ENCODE measurements at places on chromosomes 5 and 9.

DNA sequence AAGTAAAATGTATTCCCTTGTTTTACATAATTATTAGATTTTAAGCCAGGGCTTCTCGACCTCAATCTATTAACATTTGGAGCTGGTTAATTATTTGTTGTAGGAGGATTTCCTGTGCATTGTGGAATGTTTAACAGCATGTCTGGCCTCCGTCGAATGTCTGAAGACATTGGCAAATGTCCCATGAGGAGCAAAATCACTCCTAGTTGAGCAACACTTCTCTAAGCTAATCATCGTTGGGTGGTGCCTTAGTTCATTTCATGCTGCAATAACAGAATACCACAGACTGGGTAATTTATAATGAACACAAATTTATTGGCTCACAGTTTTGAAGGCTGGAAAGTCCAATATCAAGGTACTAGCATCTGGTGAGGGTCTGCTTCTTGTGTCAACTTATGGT is 13.4 kb upstream of the VPS13A start:
- no peak for DNase-seq

GRCh38 chr5:54537725-54538124 is 20.2 kb downstream of the SNX18 start:
- no peak for DNase-seq

DNA sequence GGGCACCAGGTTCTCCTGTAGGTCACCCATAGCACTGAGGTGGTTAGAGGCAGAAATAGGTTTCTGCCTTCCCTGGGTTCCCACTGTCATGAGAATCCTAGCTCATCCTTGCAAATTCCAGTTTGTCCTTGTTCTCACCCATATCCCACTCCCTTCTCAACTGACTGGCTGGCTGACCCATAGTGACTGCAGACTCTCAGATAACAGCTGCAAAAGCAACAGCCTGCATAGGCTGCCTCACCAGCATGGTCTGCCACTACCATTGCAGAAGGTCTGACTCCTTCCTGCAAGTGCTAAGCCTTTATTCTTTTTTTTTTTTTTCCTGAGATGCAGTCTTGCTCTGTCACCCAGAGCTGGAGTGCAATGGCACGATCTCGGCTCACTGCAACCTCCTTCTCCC is 194.0 kb downstream of the SEMA6A start:
- DNase-seq = no peak

DNA sequence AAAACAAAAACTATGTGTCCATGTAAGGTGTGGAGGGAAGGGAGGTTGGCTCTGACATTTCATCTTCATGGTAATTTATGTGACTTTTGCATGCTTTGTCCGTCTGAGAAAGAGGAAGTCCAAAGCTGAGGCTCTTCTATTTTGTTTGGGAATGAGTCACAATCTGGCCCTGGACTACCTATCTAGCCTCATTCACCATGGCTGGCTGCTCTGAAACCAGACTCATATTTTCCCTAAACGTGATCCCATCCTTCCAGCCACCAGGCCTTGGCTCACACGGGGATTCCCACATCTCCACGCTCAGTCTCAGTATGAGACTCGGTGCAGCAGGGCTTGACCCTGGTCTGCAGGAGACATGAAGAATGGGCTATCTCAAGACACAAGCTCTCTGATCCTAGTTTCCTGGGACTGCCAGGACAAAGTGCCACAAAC is 672.8 kb downstream of the ACTL7B start:
- DNase-seq = no peak

GRCh38 chr5:1513326-1514026 is 10.3 kb downstream of the LPCAT1 start:
- peak; percentile 55 for DNase-seq

- DNase-seq = no peak
Observed at GRCh38 chr9:33750839-33751339, 44.5 kb upstream of the PRSS3 start.

GRCh38 chr9:95307538-95307937 is 10.0 kb downstream of the FANCC start:
- no peak for DNase-seq

- DNase-seq = no peak
Observed at GRCh38 chr5:91183743-91184142, 199.4 kb downstream of the ARRDC3 start.

DNA sequence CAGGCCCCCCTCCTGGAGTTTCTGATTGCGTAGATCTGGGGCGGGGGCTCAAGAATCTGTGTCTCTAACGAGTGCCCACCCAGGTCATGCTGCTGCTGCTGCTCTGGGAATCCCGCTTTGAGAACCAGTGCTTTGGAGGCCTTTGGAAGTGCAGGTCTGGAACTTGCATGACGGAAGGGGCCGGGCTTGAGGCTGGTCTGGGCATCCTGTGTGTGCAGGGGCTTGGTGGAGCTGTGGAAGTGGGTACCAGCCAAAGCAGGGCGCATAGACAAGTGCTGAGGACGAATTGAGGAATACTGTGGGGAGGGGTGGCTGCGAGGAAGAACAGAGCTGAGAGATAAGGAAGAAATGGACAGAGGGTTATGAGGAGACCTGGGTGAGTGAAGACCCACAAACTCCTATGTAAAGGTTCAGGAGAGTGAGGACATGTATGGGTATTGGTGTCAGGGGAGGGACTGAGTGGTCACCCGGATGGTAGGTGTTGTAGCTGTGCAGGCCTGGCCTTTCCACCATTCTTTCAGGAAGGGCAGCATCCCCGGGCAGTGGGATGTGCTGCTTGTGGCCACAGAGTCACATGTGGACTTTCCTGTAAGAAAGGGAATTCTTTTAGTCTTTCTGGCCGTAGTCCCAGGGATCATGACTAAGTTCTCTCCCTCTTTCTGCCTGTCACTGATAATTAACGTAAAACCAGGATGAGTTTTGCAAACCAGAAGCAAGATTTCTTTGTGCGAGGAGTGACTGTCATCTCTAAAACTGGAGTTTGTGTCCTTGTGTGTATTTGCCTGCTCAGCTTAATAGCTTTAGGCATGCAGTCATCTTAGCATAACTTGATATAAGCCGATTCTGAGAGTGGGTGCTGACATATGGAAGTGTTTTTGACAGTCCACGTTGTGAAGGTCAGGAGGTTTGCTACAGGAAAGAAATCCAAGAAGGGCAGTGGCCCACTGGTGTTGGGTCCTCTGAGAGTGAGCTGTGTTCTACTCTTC is 43.3 kb upstream of the TJP2 start:
- DNase-seq = no peak

GRCh38 chr9:125038166-125038565 is 97.3 kb upstream of the GOLGA1 start:
- DNase-seq = no peak

- DNase-seq = no peak
Observed at GRCh38 chr5:67089200-67089725, 107.3 kb downstream of the CD180 start.

DNA sequence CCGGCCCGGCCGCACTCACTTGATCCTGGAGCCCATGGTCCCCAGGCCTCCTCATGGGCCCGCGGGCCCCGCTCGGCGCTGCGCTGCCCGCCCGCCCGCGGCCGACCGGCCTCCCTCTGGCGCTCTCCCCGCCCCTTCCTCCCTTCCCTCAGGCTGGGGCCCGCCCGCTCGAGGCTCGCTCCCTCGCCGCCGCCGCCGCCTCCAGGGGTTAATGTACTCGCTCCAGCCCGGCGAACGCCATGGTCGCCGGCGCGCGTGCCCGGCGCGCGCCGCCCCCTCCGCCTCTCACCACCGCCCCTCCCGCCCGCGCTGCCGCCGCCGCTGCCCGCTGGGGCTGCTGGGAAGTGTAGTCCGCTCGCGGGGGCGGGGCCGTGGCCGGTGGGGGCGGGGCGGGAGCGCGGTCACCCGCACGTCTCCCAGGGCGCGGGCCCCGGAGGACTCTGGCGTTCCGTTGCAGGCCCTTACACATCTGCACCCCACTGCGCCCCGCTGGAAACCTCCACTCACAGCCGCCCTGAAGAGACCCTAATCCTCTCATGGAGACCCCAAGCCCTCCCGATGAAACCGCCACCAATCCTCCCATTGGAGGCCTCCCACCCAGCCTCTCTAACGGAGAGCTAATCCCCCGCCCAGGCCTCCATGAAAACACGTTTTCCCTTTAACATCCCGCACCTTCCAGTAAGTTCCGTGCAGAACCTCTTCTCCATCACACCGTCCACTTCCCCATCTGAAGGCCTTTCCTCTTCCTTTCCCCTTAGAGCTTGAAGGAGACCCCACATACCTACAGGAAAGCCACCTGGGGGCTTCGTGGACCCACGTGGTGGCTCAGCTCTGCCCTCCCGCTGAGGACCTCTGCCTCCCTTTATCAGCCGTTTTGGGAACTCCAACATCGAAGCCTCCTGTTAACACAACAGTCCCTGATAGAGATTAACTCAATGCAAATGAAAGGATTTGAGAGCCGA is at the start of gene DENND1A:
Gene DENND1A (minus strand): TSS at position 257 of the 962 bp plus-strand sequence. CDS start 221 bp downstream, at position 36.
- peak; percentile 97 for DNase-seq

DNA sequence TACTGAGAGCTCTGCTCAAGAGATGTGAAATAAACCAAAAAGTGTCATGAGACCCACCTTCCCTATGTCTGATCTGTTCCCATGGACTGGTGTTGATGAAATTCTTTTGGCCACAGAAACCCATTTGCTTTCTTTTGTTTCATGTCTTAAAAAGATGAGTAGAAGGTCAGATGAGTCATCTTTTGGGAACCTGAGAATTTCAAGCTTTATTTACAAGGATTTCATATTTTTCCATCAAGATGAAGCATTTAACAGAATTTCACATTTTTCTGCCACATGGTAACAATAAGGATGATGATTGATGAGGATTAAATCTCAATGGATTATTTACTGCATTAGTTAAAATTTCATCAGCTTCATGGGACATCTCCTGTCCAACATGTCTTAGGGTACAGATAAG is 337.8 kb downstream of the DEPDC1B start:
- no peak for DNase-seq

DNA sequence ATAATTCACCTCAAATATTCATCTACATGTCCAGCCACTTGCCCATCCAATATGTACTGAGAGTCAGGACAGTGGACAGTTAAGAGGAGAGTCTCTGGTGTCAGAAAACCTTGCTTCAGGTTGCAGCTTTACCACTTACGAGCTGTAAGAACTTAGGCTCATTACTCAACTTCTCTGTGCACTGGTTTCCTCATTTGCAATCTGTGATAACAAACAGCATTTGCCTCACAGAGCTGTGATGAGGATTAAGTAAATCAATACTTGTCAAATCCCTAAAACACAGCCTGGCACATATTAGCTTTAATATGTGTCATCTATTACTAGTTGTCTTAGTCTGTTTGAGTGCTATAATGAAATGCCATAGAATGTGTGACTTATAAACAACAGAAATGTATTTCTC is 8.6 kb downstream of the GOLGA1 start:
- DNase-seq = no peak

DNA sequence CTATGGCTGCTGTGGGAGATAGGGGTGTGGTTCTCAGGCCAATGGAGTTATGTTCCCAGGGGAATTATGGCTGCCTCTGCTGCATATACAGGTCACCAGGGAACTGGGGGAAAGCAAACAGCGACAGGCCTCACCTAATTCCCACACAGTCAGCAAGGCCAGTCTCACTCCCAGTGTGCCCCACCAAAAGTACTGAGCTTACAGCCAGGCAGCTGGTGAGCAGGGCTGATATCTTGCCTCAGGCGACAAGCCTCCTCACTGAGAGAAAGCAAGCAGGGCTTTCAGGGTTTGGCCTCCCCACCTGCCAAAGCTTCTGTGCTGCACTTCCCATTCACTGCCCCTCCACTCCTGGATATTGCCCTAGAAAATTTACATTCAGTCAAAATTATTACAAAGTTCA is 273.8 kb upstream of the TARS1 start:
- DNase-seq = no peak

DNA sequence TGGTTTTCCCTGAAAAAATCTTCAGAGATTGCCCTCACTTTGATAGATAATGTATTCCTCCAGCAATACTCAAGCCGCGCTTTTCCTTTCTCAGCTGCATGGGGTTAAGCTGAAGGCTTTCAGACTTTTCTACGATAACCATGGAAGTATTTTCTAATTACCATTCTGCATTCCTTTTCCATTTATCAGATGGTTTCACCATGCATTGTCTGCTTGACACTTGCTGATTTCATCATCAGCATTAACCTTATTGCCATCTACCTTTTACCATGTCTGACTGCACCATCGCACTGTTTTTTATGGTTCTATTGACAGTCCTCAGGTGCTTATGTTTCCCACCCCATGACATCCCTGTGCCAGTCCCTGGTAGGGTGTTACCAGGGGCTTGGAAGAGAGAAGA is 91.6 kb downstream of the DMAC1 start:
- DNase-seq = no peak

DNA sequence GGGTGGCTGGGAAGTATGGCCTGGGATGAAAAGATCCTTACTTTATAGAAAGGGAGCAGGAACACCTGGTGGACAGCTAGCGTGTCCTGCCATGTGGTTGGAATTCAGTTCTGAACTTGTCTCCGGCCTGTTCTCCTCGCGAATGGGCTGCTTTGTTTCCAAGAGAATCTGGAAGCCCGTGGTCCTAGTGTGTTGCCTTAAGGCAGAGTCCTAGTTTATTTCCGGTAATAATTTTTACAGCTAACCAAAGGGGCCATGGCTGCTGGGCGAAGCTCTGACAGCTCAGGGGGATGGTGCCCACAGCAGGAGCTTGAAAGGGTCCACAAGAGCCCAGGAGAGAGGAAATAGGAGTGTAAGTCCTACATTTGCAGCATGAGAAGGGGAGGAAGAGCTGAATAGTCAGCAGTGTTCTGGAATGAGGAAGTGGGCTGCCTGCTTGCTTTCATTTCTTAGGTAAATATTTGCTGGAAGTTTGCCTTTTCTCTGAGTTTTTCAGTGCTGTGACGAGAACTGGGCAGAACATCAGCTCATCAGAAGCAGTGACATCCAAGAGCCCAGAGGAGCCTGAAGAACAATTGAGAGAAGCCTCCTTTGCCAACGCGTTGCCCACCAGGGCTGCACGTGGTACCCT is 13.1 kb upstream of the IGFBPL1 start:
- no peak for DNase-seq

GRCh38 chr5:102523541-102524175 is 24.9 kb upstream of the SLCO6A1 start:
- no peak for DNase-seq

GRCh38 chr9:124733964-124734740 is 37.0 kb downstream of the NR6A1 start:
- no peak for DNase-seq

DNA sequence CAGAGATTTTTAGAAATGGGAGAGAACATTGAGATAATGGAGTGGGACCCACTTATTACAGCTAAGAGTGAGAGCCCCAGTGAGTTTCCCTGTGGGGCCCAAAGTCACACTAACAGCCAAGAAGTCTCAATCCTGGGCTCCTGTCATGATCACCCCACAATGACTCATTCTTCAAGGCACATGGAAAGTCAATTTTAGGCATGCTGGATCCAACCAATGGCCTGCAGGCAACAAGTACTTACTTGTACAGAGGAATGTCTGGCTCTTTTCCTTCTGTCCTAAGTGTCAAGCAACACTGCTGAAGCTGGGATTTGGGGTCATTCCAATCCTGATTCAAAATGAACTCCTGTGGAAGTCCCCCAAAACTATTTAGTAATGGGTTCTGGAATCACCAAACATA is 123.1 kb downstream of the DROSHA start:
- no peak for DNase-seq

GRCh38 chr9:10434412-10434811 is 178.4 kb downstream of the PTPRD start:
- no peak for DNase-seq

DNA sequence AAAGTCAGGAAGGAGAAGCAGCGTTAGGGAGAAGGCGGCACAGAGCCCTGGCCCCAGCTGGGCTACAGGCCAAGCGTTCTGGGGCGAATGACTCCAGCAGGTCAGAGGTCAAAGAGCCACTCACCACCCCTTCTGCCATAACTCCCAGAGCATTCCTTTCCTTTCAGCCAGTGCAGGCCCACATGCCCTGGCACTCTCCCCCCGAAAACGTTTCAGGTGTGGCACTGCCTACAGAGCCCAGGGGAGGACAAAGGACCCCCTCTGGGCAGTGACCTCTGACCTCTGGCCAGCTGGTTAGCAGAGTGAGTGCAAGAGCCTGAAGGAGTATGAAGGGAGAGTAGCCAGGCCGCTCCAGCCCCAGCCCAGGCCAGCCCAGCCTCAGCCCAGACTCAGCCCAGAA is 4.9 kb downstream of the ABCA2 start:
- no peak for DNase-seq
